ENCODE measurements at places on chromosomes 16 and 17.

DNA sequence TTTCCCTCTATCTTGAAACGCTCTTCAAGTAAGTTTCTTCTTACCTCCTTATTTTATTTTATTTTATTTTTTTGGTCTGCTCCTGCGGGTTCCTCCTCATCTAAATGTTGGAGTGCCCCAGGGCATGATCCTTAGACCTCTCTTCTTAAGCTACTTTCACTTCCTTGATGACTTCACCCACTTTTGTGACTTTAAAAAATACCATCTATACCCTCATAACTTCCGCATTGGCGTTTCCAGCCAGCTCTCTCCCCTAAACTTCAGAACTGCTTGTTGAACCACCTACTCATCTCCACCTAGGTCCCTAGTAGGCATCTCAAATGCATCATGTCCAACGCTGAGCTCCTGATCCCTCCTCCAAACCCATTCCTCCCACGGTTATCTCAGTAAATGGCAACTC, 51.4 kb upstream of the NFAT5 start:
- DNase-seq, result no peak

- DNase-seq, result no peak
Measured at GRCh38 chr16:23174622-23175021, 7.9 kb upstream of the SCNN1G start.

GRCh38 chr17:56599088-56599487, 5.6 kb downstream of the NOG start:
- no peak for DNase-seq

- no peak for DNase-seq
Measured at GRCh38 chr17:9451934-9452333, 123.7 kb downstream of the STX8 start.

DNA sequence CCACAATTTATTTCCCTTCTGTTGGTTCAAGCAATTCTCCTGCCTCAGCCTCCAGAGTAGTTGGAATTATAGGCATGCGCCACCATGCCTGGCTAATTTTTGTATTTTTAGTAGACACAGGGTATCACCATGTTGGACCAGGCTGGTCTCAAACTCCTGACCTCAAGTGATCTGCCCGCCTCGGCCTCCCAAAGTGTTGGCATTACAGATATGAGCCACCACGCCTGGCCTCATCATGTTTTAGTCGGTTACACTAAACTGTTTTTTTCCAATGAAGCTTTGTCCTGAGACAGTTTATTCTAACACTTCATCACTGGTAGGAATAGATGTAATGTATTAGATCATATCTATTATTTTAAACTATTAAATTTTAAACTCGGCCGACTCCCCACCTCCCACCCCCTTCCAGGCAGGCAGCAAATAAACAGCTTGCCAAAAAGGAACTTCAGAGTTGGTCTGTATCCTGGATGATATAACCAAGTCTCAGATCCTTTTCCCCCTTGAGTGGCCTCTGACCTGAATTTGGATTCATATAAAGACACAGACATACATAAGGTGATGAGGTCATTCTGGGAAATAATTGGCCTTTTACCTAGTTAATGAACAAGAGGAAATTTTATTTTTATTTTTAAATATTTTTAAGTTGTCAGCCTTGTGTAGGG, 18.4 kb upstream of the CORO6 start:
- no peak for DNase-seq

GRCh38 chr16:66422366-66422765, 4.7 kb upstream of the BEAN1 start:
- DNase-seq, result no peak

DNA sequence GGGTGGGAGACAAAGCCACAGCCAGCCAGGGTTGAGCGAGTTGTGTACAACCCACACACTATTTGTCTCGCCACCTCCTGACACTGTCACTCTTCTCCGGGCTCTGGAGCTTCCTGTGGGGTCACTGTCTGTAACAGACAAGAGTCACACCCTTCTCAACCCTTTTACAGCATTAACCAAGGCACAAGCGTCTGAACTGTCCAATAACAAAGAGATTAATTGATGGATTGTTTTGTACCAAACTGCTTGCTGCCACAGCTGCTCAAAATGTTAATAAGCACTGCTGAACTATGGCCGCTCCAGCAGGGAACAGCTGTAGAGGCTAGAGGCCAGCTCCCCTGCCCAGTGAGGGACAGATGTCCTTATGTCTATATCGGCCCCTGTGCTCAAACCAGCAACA, 25.2 kb upstream of the HYDIN start:
- DNase-seq, result no peak

- DNase-seq, result no peak
Measured at GRCh38 chr17:69066482-69066881, 5.8 kb upstream of the ABCA9 start.

- DNase-seq, result peak; percentile 48
Measured at GRCh38 chr17:77437017-77437416, 296.2 kb downstream of the SEC14L1 start.

DNA sequence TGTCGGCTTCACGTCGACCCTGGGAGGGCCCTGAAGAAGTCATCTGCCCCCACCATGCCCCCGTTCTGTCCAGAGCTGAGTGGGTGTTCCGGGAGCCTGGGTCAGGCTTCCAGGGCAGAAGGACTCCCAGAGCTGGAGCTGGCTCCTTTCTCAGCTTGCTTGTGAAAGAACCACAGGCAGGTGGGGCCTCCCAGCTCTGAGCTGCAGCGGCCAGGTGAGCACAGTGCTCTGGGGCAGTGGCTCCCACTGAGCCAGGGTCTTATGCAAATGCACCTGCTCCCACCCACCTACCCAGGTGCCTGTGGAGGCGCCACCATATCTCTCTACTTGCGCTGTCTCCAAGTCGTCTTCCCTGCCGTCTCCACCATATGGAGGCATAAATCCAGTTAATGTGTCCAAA, 140.0 kb upstream of the RPL38 start:
- no peak for DNase-seq

DNA sequence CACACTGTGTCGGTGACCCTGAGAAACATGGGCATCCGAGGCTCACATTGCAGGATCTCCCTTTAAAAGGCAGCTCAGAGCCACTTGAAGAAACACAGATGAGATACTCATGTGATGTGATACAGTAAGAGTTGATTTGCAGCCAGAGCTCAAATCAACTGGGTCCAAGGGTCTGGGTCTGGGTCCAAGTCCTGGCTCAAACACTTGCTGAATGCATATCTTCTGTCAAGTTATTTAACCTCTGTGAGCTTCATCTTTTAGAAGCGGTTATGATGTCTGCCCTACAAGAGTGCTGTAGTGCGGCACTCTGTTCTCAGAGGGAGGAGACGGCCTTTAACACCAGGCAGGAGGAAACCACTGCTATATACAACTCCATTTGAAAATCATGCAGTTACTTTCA, 6.4 kb downstream of the KRT38 start:
- no peak for DNase-seq

DNA sequence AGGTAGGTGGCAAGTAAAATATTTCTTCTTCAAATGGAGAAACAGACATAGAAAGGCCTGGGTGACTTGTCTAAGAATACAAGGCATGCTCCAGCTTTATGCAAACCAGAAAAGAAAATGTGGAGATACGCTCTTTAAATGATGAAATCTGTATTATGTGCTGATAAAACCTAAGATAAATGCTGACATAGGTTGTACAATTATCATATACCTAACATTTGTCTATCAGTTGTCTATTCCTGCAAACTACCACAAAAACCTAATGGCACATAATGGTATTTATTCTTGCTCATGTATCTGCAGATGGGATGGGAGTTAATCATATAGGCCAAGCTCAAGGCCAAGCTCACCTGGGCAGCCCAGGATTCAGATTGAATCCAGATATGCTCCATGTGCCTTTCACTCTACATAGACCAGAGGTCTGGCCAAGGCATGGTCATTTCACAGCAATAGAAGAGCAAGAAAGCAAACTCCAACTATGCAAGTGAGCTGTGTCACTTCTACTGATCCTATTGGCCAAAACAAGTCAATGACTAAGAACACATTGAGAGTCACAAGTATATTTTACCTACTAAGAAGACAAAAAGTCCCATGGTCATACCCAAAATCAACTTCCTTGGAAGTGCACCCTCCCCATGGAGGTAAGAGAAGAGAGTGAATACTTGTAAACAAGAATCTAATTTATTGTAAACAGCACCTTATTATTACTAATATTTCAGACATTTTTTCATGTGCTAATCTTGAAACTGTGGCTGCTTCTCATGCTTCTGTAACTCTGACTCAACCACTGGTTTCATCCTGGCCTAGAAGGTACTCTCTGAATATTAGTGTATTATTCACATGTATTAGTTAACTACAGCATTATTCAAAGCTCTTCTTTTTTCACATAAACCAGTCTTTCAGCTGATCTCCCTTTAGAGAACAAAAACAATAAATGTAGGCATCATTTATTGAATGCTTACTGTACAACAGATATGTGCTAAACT, 270.7 kb upstream of the SOX9 start:
- no peak for DNase-seq

DNA sequence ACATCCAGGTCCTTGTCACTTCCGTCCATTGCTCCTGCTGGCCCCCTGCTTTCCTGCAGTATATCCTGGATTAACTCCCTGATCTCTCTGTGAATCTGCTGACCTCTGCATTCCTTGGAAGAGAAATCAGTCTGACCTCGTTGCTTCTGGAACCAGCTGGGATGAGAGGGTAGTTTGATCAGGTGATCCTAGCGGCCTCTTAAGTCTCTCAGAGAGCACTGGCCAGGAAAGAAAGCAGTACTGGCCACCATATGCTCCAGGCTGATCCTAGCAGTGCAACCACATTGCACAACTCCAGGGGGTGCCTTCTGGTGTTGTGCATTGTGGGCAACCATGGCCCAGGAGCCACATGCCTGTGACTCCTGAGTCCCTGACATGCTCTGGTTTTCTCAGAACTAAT, 79.2 kb downstream of the ARHGAP23 start:
- no peak for DNase-seq

GRCh38 chr16:1394367-1394951, 20.0 kb downstream of the UNKL start:
- DNase-seq, result no peak

GRCh38 chr17:35169835-35170363, 22.3 kb downstream of the UNC45B start:
- DNase-seq, result no peak

DNA sequence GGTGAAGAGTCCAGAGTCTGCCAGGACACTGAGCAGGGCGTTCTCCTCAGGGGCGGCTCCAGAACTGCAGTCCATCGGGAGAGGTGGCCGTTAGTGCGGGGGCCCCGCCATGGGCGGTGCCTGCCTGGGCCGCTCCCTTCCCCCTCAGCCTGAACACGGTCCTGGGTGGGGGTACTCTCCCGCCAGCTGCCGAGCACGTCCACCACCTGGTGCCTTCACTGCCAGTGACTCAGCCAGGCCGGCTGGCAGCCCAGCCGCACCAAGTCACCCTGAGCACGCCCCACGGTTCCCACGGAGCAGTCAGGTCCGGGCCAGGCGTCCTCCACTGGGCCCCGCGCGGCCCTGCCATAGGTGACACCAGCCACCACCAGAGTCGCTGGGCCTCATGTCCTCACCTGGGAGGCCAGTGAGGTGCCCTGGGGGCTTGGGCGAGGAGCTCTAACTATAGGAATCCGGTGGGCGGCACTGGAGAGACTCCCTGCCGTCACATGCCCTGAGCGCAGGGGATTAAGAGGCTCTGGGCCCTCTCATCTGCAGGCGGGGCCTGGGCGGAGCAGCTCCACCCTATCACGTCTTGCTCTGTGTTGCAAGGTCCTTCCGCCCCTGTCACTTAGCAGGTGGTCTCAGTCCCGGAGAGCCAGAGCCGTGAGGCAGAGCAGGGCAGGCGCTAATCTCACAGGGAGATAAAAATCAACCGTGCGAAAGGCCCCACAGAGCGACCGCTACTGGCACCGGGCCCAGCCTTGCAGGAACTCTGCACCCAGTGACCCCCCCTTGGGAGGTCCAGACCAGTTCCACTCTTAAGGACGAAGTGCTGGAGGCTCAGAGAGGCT, 14.3 kb downstream of the PIEZO1 start:
- DNase-seq, result no peak

DNA sequence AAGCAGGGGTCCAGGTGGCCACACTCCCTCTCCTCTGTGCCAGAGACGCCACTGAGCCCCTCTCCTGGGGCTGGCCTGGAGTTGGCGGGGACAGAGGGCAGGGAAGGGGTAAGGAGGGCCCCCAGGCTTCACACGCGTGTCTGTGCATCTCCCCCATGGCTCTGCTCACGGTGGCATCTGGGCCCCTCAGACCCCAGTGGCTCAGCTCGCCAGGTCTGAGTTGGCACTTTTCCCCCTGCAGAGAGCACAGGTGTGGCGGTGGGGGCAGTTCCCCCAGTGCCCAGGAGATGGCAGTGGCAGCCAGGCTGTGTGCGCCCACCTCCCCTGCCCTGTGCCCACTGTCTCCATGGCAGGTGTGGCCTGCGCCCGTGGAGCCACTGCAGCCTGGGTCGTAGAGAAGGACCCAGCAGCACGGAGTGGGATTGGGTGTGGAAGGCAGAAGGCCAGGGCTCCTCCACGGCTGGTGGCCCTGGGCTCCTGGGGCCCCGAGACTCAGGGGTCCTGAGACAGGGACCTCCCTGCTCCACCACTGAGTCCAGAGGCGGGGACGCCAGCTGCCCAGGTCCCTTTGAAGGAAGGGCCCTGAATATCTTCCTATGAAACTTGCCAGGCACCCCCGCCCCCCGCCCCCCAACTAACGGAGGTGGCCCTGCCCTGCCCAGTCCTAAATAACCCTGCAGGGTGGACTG, 4.3 kb upstream of the APRT start:
- DNase-seq, result peak; percentile 71

GRCh38 chr16:25586826-25587225, 104.9 kb upstream of the HS3ST4 start:
- no peak for DNase-seq

- DNase-seq, result no peak
Measured at GRCh38 chr16:28202147-28202746, 9.5 kb downstream of the XPO6 start.

GRCh38 chr17:77315551-77316190, 174.9 kb downstream of the SEC14L1 start:
- DNase-seq, result no peak

- no peak for DNase-seq
Measured at GRCh38 chr17:17090642-17091103, 48.4 kb downstream of the MPRIP start.

DNA sequence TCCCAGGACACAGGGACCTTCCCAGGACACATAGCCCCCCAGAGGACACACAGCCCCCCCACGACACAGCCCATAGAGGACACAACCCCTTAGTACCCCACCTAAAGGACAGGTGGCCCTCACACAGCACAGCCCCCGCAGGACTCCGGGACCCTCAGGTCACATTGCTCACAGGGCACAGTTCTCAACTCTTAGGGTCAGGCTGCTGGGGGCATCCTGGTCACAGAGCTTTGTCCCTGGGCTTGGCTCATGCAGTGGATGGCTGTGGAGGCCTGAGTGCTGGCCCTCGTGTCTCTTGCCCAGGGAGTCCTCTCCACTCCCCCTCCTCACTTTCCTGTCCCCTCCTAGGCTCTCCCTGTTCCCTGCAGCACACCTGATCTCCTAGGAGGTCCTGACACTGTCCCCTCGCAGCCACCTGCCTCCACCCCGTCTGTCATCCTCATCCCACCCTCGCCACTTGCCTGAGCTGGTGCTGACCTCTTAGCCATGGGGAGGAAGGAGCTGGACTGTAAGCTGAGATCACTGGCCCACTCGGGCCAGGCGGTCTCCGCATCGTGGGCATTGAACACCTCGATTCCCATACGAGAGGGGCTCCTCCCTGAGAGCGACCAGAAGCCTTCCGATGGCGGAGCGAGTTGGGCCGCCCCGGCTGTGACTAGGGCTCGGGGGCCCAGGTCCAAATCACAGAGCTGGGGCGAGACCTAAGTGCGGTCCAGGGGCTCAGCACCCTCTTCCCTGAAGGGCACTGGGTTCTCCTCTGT, 1.4 kb upstream of the WDR45B start:
- no peak for DNase-seq

Measured in activated CD4-positive, alpha-beta T cell treated with anti-CD3 and anti-CD28 coated beads, Interleukin-2, amount 50 U/mL, for 48 hours (primary cell).